ENCODE measurements at places on chromosomes 5 and 9.

GRCh38 chr5:14191325-14191724 lies 48.2 kb downstream of the TRIO start:
- no peak for DNase-seq

GRCh38 chr9:136596630-136597031 lies 50.8 kb upstream of the NOTCH1 start:
- no peak for DNase-seq

DNA sequence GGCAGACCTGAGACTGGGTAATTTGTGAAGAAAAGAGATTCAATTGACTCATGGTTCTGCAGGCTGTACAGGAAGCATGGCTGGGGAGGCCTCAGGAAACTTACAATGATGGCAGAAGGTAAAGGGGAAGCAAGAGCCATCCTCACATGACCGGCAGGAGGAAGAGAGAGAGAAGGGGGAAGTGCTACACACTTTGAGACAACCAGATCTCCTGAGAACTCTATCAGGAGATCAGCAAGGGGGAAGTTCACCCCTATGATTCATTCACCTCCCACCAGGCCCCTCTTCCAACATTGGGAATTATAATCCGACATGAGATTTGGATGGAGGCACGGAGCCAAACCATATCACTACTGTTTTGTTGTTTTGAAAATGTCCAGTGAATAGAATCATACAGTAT lies 110.2 kb downstream of the DAPK1 start:
- DNase-seq: no peak

DNA sequence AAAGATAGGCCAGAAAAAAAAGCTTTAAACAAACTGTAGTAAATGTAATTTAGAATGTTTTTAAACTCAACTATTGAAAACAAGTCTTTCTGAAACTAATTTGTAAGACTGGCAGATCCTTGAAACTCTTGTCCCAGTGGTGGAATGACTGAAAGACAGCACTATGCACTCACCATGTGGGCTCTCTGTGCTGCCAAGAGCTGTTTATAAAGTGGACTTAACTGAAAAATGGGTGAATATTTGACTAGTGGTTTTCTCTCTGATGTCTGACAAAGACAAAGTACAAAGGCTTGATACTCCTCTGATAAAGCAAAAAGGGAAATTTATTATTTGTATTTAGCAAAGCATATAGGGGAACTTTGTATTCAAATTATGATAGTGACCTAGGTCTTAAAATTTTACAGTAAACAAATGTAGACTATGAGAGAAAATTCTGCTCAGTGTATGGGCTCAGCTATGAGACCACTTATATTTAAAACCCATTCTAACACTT lies 635.4 kb downstream of the NR2F1-AS1 start:
- peak; percentile 6 for DNase-seq

DNA sequence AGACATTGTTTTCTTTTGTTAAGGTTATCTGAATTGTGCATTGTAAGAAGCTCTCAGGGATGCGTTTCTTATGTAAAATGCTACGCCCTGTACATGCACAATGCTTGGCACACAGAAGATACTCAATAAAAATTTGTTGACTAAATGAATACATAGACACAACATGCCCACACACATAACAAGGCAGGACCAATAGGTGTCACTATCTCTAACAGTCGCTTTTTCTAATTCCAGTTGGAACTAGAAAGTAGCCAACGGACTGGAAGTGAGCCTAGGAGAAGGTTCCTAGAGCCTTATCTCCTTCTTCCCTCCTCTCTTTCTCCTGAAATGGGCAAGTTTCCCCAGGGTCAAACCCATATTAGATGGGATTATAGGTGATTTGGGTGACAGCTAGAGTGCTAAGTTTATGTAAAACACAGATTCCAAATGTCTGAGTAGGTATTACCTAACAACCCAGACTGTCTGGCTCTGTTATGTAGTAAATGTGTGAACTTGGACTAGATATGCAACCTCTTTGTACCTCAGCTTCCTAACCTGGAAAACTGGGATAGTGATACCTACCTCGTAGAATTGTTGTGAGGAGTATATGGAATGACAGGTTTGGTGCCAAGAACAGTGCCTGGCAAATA lies 603.0 kb downstream of the RAB3C start:
- DNase-seq: no peak

DNA sequence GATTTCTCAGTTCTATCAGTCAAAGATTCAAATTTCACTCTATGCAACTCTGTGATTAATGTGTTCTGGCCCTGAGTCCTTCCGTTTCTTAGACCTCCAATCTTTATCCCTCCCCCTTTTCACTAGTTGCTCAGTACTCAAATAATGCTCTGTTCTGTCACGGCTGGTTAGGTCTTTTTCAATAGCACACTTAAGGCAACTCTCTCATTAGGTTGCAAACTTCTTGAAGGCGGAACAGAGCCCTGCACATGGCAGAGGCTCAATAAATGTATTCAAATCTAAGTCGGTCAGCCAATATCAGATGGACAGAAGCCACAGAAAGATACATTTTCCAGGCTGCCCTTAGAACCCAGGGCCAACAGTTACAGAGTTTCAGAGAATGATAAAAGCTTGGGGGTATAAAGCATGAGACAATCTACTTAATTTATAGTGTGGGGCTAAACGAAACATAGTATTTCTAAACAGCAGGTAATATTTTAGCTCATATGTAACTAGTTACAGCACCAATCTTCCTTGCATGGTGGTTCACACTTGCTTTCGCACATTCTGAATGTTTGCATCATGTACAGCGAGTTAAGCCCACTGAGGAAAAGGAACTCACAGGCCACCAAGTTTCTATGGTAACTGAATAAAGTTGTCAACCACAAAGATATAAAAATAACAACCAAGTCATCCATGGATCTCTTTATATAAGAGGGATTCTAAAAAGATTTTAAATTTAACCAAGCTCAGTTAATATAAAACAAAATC lies 67.1 kb upstream of the GOLPH3 start:
- no peak for DNase-seq

- DNase-seq: no peak
Measured at GRCh38 chr9:115415450-115415849, 297.5 kb upstream of the TNC start.

GRCh38 chr5:143314659-143315058 lies 88.8 kb downstream of the NR3C1 start:
- peak; percentile 83 for DNase-seq

- no peak for DNase-seq
Measured at GRCh38 chr5:14322437-14323187, 179.5 kb downstream of the TRIO start.

- DNase-seq: no peak
Measured at GRCh38 chr5:142779163-142779840, 9.1 kb downstream of the ARHGAP26 start.

DNA sequence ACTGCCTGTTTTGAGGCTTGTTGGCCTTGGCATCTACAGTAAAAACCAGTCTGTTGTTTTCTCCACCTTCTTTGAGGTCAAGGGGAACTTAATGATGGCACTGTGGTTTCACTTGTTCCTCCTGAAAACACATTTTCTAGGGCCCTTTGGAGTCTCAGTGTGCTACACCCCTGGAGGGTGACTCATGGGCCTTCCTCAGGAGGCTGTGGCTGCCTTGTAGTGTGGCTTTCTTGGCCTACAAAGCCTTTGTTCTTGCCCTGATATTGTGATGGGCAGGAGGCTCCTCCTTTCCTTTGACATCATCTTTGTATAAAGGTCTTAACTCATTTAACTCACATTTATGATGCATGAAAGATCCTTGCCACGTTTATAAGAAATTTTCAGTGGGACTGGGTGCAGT lies 56.3 kb upstream of the GPBP1 start:
- no peak for DNase-seq

DNA sequence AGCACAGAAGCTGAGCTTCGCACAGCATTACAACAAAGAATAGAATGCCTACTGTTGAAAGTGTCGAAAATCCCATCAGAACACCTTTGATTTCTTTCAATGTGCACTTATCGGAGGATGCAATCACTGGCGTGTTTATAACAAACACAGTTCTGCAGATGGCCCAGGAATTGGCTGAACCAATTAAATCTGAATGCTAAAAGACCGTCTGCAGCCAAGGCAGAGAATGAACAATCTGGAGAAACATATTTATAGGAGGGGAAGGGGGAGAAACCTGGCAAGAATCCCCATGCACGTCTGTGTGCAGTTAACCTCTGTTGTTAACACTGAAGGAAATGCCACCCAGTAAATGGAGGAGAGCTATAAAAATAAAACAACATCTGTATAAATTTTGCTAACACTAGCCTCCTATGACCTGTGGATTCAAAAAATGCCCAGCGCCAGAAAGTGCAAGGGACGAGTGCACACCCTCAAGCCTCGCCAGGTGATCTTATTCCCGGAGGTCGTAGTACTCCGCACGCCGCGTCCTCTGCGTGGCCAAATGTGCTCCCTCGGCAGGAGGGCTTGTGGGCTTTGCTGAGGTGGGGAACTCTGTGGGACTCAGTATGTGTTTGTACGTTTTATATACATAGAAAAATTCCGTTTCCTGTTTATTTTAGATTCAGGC lies 56.8 kb downstream of the PTCH1 start:
- DNase-seq: no peak

GRCh38 chr9:27653957-27654356 lies 80.7 kb upstream of the C9orf72 start:
- DNase-seq: no peak

GRCh38 chr5:167244583-167244982 lies 1046.9 kb upstream of the WWC1 start:
- peak; percentile 34 for DNase-seq

DNA sequence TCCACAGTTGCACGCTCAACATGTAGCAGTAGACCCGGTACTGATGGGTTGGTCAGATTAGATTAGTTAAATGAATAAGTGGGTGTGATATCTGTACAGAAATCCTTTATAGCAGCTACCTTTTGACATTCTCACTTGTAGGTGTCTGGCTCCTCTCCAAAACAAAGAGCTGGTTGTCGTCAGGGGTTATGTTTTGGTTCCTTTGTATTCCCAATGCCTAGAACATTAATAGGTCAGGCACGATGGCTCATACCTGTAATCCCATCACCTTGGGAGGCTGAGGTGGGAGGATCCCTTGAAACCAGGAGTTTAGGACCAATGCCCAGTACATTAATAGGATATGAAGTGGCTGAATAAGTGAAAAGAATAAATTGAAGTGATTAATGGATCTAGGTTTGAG lies 182.1 kb downstream of the SNCAIP start:
- no peak for DNase-seq

DNA sequence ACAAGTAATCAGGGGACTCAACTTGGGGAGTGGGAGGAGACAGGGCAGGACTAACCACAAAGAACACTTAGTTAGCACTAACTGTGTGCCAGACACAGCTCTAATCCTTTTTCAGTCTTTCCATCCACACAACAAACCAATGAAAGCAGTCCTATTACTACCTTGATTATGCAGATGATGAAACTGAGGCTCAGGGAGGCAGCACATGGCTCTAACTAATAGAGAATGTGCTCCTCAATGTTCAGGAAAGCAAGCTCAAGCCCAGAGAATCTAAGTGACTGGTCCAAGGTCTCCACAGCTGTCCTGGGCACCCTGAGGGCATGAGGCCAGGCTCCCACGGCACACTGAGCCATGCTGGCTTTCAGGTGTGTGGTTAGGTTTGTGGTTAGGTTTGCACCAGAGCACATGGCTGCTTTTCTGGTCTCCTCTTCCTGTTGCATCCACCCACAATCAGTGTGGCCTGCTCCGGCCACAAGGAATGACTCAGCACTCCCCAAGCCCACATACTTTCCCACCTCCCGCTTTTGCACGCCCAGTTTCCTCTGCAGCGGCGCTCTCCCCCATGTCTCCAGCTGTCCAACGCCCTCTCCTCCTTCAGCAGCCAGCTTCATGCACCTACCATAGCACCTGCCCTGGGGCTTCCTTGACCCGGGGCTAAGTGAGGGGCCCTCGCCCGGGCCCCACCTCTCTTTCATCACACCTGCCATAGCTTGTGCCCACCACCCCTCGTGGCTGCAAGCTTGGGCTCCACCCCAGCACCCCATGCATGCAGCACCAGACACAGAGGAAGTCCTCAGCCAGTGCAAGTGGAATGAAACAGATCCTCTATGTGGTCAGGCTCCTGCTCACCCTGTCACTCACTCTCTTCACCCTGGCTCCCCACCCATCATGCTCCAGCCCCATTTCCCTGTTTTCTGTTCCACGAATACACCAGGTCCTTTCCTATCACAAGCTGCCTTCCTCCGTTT lies 133.1 kb downstream of the GABBR2 start:
- peak; percentile 53 for DNase-seq

- no peak for DNase-seq
Measured at GRCh38 chr5:139025651-139026050, 150.5 kb upstream of the LRRTM2 start.

- DNase-seq: no peak
Measured at GRCh38 chr9:126453156-126453963, 126.7 kb downstream of the MVB12B start.

GRCh38 chr5:174589599-174589998 lies 134.8 kb upstream of the MSX2 start:
- DNase-seq: no peak

DNA sequence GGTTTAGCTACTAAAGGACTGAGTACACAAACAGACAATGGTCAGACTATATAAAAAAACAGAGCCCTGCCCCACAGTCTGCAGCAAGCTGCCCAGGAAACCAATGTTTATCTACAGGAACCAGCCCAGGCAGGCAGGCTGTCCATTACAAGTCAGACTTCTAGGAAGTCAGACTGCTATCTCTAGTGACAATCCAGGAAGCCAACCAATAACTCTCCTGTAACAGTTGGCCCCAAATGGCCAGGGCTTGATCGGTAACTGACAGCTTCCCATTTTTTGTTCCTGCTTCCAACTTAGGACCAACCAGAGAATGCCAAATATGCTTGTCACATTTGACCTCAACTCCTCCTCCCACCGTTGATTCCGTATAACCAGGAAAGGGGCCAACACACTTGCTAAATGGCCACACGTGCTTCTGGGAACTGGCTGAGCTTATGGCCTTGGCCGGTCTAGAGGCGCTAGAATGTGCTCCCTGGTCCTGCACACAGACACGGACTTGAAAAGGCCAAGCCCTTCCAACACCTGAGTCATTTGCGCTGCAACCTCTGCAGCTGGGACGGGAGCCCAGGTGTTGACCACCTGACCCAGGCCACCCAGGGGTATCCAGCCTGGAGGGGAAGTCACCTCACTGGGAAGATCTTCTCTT lies 79.6 kb upstream of the CDK20 start:
- no peak for DNase-seq

- no peak for DNase-seq
Measured at GRCh38 chr5:10046676-10047075, 203.0 kb downstream of the ATPSCKMT start.

DNA sequence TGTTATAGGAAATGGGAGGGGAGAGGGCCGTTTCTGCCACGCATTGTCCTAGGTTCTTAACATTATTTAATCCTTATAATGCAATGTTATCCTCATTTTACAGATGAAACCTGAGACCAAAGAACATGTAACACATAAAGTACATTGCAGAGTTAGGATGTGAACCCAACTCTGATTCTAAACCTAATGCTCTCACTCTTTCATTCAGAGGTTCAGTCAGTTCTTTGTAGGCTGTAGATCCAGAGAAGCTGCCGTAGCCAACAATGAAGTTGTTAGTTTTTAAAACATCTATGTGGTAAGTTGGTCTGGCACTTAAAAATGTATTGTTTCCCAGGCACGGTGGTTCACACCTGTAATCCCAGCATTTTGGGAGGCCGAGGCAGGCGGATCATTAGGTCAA lies 10.5 kb upstream of the PSMD5 start:
- no peak for DNase-seq

Data from fibroblast of upper back skin (primary cell).